ENCODE measurements at places on chromosomes 6 and 20.
A peak's percentile ranks its signal among the peaks of the same experiment; 100 is the strongest.

- no peak for DNase-seq
Measured at GRCh38 chr6:79241228-79241627, 6.7 kb upstream of the HMGN3 start.

GRCh38 chr20:37969949-37970855, 63.1 kb downstream of the TTI1 start:
- no peak for DNase-seq

DNA sequence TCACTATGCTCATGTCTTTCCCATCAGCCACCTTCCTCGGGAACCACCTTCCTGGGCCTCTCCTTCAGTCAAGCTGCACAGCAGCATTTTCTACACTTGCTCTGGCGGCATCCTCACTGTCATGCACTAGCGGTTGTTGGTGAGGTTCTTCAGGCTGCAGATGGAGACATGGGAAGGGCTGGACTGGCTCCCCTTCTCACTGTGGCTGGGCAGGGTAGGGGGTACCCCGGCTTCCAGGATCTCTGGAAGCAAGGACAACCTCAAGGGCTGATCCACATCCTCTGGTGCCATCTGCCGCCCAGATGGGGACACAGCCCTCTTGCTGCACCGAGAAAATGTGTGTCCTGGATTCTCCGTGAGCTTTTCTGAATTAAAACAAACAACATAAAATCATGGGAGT, 180.1 kb upstream of the RNF24 start:
- no peak for DNase-seq

DNA sequence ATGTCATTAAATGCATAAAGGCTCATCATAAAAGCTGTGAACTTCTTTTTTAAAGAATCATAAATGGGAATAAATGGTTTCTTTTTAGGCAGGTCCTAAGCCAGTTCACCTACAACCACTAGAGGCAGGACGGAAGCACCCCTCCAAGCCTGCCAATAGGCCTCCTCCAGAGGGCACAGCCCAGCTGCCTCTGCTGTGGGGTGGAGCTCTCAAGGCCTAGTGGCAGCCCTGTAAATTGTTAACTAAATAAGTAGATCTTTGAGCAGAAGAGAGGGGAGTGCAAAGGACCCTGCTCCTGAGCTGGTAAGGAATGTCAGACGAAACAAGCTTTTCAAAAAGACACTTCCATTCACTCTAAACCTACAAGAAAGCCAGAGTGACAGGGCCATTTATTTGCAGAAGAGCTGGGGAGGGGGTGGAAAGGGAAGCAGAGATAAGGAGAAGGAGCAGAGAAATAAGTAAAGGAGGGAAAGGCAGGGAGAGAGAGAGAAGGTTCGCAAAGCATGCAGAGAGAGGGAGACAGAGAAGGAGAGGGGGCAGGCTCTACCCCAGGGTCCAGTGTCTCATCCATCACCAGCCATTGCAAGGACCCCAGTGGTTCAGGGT, 18.0 kb upstream of the MAFB start:
- DNase-seq: no peak

DNA sequence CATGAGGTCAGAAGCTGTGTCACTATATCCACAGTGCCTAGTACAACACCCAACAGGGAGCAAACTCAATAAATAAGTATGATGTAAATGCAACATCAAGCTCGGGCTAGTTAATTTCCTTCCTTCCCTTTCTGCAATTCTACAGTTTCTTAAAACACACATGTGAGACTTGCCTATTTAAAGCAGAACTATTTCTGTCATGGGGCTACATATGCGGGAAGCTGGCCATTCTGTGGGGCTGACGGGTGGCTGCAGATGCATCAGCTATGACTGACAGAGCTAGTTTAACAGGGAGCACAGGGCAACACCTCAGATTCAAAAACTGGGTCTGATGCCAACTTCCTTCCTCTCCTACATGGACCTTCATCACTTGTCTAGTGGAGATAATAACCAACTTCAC, 118.1 kb upstream of the ENPP5 start:
- peak; percentile 0 for DNase-seq

GRCh38 chr20:23293689-23294088, 56.9 kb upstream of the NXT1 start:
- DNase-seq: no peak

DNA sequence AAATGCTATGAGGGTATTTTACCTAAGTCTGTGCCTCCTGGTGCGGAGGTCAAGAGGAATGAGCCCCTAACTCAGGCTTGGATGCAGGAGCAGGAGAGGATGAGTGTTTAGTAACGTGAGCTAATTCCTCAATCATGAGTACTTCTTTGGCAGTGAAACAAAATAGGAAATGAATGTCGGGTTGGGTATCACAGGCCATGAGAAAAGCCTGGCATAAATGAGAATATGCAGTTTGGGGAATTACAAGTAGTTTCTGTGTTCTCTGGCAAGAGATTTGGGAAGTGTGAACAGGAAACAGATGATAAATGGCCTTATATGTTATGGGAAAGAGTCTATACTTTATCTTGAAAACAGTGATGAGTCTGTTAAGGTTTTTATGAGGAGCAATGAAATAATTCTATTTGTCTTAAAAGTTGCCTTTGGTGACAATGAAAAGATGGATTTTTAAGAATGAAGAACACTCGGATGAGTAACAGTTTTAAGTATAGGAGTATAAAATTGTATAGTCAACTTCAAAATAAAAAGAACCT, 59.0 kb upstream of the RNF146 start:
- DNase-seq: peak; percentile 6

Measured in inflammatory macrophage treated with lipopolysaccharide for 4 hours (primary cell).